ENCODE measurements at places on chromosomes 2 and 18. TPM values are rescaled to one million over a fixed set of nuclear protein-coding genes. Genes with fewer than 3 reads are reported as not detected.

Gene GCG
- total RNA-seq: not detected

Gene HOXD4
- total RNA-seq: not detected

GRCh38 chr2:43068631-43069517 is 157.5 kb downstream of the ZFP36L2 start:
- H3K27ac ChIP-seq: no peak overlapping the region
- no peak overlapping the region for H3K4me3 ChIP-seq
- no peaks in the 10 kb centered on the region for H3K27me3 ChIP-seq
- DNase-seq: no peak
- H3K4me1 ChIP-seq: no peaks in the 10 kb centered on the region

GRCh38 chr2:72415781-72416475 is 268.3 kb upstream of the CYP26B1 start:
- no peak overlapping the region for H3K27ac ChIP-seq
- no peak overlapping the region for H3K4me3 ChIP-seq
- peaks cover 9% of the 10 kb centered on the region for H3K36me3 ChIP-seq
- H3K4me1 ChIP-seq: no peaks in the 10 kb centered on the region
- DNase-seq: no peak
- H3K27me3 ChIP-seq: no peaks in the 10 kb centered on the region

DNA sequence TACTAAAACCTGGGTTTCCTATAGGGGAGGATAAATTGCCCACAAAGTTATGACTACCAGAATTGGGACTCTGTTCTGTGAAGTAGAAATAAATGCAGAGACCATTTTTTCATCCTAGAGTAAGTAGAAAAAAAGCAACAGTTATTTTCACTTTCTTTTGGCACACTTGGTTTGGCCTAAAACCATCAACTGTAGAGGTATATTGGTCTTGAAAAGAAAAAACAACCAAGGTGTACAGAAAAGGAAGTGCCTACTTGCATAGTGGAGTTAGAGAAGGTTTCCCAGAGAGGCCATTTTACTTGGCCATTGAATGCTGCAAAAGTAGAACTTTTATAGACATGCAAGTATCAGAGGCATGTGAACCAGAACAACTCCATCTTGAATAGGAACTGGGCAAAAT is 89.4 kb upstream of the TACR1 start:
- no peaks in the 10 kb centered on the region for H3K4me1 ChIP-seq
- peaks cover 3% of the 10 kb centered on the region for H3K36me3 ChIP-seq
- DNase-seq: no peak
- H3K27me3 ChIP-seq: peaks cover 5% of the 10 kb centered on the region
- H3K4me3 ChIP-seq: no peak overlapping the region
- H3K27ac ChIP-seq: no peak overlapping the region
